RPMI7951 (cell line): ENCODE measurements at places on chromosomes 2 and 18. TPM values are rescaled to one million over a fixed set of nuclear protein-coding genes. Genes with fewer than 3 reads are reported as not detected.
A peak's percentile ranks its signal among the peaks of the same experiment; 100 is the strongest.

The SMYD5 gene
- total RNA-seq: 20.1 and 21.5 TPM in 2 replicates

The SCN9A gene
- under 0.01 and 0.12 TPM in 2 replicates for total RNA-seq

The CASP10 gene
- total RNA-seq: 7.4 and 8.5 TPM in 2 replicates

The FNDC4 gene
- total RNA-seq: 6.1 and 6.3 TPM in 2 replicates

The TACR1 gene
- not detected in 2 replicates for total RNA-seq

The PROM2 gene
- 1.8 and 2.4 TPM in 2 replicates for total RNA-seq

The TRIM43 gene
- total RNA-seq: not detected in 2 replicates

The GALNT13 gene
- total RNA-seq: not detected in 2 replicates

GRCh38 chr2:220662431-220662830 is 909.7 kb downstream of the EPHA4 start:
- no peak for DNase-seq

GRCh38 chr18:57353940-57354461 is 1.6 kb downstream of the ST8SIA3 start:
- DNase-seq: peak; percentile 28

DNA sequence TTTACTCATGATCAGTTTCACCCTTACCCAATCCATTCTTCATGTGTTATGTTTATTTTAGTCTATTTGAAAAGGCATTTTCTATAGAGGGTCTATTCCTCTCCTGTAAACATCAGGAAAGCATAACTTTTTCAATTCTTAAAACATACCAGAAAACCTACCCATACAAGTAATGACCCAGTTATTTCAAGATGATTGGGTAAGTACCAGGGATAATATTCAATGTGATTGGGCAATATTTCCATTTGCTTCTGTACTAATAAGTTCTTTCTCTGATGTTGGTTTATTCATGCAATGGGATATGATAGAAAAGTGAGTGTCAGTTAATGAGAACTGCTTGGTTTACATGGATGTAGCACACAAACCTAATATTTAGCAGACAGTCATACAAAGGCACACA is 87.6 kb downstream of the CCBE1 start:
- no peak for DNase-seq

DNA sequence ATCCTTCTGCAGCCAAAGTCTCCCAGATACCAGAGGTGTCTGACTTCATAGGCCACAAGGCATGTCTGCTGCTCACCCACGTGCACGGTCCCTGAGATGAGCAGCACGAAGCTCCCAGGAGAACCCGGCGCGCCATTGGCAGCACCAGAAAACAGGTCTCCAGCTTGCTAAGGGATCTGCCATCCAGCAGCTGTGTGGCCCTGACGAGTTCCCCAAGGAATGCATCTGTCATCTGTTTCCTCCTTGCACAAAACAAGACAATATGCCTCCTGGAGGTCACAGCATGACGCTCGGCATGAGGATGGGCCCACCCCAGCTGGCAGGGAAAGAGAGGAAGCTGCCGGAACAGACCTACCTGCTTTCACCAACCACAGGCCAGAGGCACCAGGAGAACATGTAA is 29.2 kb downstream of the HS6ST1 start:
- no peak for DNase-seq

- DNase-seq: peak; percentile 59
These were observed 116.9 kb downstream of the C1D start for GRCh38 chr2:67945940-67946339.

DNA sequence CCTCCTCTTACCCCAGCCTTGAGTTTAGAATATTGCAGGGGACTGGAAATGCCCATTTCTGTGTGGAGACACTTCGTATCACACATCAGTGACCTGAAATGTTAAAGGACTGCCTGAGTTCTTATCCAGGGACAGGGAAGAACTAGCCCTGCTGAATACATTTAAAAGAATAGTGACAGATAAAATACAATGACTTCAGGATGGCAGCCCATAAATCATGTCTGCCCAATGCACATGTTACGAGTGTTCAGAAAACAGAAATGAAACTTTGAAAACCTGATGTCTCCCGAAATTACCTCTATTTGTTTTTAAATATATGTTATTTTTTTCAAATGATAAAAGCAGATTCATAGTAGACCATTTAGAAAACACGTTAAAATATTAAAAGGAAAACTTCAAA is 22.3 kb upstream of the RAB12 start:
- DNase-seq: no peak

DNA sequence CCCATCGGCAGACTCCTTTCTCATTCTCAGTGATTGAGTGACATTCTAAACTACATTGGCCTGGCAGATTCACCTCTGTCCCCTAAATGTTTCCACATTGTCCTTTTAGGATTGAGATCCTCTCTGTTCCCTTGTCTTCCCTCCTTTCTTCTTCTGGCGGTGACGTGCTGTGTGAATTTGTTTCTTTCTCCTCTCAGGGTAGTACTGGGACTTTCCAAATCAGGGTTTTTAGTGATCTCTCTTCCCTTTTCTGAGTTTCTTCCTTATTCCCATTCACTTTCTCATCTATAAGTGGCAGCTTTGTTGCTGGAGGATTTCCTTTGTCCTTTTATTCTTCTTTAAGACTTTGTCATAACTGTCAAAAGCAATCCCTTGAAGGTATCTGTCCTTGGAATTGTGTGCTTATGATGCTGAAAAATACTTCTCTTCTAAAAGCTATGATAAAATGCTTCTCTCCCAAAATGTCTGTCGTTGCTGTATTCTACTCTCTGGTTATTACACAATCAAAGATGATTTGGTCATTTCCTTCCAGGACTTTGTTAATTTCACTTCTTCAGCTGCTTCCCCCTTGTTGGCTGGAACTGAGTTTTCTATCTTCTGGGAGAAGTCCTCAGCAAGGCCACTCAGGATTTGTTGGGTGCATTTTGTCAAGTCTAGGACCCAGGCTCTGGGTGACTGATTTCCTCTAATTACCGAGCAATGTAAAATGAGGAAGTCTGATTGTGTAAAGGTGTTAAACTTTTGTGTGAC is 4.9 kb upstream of the IL1B start:
- no peak for DNase-seq

DNA sequence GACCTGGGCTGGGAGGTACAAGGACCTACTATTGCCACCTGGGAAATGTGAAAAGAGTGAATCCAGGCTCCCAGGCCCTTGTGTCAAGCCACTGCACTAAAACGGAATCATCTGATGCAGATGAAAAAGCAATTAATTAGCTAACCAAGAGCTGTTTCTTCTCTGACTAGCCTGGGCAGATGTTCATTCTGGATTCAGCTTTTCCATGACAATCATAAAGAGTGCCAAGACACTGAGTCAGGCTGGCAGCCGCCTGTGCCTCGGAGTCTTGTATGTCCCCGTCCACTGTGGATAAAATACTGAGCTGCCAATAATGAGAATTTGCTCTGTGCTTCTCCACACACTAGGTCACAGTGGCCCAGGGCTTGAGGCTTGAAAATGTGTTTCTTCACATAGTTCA is 21.7 kb upstream of the LCLAT1 start:
- DNase-seq: peak; percentile 45

GRCh38 chr2:212646698-212647366 is 108.2 kb upstream of the ERBB4 start:
- DNase-seq: peak; percentile 57

DNA sequence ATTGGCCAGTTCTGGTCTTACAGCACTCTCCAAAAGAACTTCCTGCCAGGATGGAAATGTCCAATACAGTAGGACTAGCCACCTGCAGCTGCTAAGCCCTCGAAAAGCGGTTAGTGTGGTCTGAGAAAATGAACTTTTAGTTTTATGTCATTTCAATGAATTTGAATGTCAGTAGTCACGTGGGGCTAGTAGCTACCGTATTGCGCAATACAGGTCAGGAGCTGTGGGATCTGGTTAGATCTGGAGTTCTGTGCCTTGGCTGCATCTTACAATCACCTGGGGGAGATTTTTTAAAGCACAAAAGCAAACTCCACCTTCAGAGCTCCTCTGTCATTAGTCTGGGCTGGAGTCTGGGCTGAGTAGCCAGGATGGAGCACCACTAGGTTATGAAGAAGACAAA is 35.9 kb downstream of the C1QL2 start:
- no peak for DNase-seq

GRCh38 chr18:70499218-70499691 is 210.4 kb downstream of the SOCS6 start:
- DNase-seq: peak; percentile 61

GRCh38 chr2:181780047-181780651 is 99.8 kb upstream of the NEUROD1 start:
- DNase-seq: peak; percentile 84

- no peak for DNase-seq
These were observed 329.4 kb downstream of the DLGAP1 start for GRCh38 chr18:4125627-4126230.

DNA sequence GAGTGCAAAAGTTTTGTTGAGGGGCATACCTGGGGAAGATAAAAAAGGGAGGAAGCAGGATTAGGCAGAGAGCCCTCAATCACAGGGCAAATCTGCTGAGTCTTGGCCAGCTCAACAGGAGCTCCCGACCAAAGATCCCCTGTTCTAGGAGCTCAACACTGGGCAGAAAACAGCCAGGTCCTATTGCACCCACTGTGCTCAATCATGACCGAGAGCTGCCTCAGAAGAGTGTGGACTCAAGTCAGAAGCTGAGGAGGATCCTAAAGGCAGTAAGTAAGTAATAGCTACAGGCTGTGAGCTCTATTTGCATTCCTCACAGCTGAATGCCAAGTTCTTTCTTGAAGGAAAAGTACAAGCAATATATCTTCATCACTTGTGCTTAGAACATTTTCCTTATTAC is 334.4 kb upstream of the NRP2 start:
- DNase-seq: no peak

DNA sequence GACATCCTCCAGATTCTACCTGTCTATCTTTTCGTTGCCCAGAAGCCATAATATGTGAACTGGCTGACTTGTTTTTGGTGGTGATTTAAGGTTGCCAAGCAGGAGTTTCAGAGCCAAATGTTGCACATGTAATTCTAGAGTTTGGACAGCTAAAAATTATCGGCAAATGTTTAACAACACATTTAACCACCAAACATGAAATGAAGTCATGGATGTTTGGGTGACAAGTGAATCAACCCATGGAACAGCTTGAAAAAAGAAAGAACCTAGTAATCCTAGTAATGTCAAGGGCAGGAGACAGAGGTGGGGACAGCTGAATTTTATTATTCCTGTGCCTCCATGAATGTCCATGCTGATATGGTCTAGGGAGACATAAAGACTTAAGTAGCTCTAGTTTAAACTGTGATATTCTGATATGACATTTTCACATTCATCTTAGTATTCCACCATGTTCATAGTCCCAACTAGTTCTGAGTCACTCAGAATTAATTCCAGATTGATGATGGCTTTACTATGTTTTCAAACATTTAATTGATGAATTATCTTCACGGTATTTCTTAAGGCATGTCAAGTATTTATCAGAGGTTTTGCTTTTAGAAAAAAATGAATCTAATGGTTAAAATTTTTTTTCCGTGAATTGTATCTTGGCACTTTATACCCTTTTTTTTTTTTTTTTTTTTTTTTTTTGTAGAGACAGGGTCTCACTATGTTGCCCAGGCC is 101.7 kb downstream of the SOCS6 start:
- no peak for DNase-seq

- no peak for DNase-seq
These were observed 1.0 kb upstream of the MOGAT1 start for GRCh38 chr2:222670191-222671038.

- DNase-seq: peak; percentile 99
These were observed 188.6 kb upstream of the SH3BP4 start for GRCh38 chr2:234763002-234763873.
